Spinal cord (tissue), 10 donors: ENCODE measurements at places on chromosomes 12 and 14. TPM values are rescaled to one million over a fixed set of nuclear protein-coding genes. Genes with fewer than 3 reads are reported as not detected.

LUM gene
- 141 TPM for total RNA-seq

- no peak for DNase-seq
- H3K36me3 ChIP-seq: no peaks in the 10 kb centered on the region
- no peaks in the 10 kb centered on the region for H3K27me3 ChIP-seq
- H3K4me3 ChIP-seq: no peak overlapping the region
- H3K4me1 ChIP-seq: peaks cover 3% of the 10 kb centered on the region
Observed at GRCh38 chr12:56935752-56936151, 1.5 kb upstream of the SDR9C7 start.

- DNase-seq: no peak
- H3K4me3 ChIP-seq: no peak overlapping the region
- H3K27ac ChIP-seq: no peak overlapping the region
- no peaks in the 10 kb centered on the region for H3K4me1 ChIP-seq
Observed at GRCh38 chr14:99133636-99134515, 138.1 kb downstream of the BCL11B start.

TNFAIP2 gene
- 13.9 TPM for total RNA-seq

MAP1LC3B2 gene
- 3.8 TPM for total RNA-seq

DNA sequence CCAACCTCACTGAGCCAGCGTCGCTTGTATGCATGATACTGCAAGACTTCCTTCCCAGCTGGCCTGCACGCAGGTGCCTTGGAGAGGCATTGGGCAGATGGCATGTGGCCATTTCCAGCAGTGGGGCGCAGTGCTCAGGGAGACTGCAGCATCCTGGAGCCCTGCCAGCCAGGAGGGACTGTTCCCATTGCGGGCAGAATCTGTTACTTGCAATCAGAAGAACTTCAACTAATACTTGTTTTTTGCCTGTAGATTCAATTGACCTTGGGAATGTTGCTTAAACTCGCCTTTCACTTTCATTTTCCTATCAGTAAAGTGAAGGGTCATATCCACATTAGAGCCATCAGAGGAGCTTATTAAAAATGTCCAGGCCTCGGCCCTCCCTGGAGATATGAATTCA is 29.8 kb downstream of the ANKRD9 start:
- H3K36me3 ChIP-seq: peaks cover 27% of the 10 kb centered on the region
- no peak for DNase-seq

DNA sequence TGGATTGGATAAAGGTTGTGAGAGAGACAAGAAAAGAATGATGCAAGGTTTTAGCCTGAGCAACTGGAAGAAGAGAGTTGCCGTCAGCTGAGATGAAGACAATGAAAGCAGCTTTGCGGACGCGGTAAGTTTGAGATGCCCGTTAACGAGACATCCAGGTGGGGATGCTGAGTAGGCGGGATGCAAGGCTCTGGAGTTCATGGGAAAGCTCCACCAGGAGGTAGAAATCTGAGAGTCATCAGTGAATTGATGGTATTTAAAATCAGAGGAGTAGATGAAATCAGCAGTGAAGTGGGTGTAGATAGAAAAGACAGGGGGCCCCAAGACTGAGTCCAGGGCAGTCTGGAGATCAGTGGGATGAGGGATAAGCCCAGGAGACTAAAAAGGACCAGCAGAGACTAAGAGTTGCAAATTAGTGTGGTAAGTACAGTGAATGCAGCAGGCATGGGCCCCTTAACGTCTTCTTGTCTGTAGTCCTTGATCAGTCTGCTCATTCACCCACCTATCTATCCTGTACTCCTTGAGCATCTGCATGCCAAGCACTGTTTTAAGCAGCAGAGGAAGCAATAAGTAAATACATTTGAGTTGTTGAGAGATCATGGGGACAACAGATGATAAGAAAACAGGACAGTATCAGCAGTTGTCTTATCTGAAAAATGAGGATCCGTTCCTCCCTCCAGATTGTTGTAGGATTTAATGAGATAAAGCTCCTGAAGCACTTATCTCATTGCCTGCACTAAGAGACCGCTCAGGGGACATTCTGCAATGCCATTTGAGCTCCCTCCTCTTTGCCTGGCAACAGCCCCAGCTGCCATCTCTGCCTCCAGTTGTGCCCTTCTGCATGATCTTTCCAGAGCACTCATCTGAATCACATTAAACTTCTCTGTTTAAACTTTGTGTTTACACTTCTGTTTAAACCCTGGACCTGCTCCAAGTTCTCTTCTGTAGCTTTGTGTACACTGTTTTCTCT is 91.5 kb downstream of the APAF1 start:
- peaks cover 6% of the 10 kb centered on the region for H3K36me3 ChIP-seq
- H3K27ac ChIP-seq: peak overlapping the region; percentile 40
- no peak overlapping the region for H3K4me3 ChIP-seq
- H3K4me1 ChIP-seq: peaks cover 6% of the 10 kb centered on the region

DBX2 gene
- total RNA-seq: 5.0 TPM

FGD6 gene
- total RNA-seq: 23.5 TPM

- no peak overlapping the region for H3K4me3 ChIP-seq
- no peaks in the 10 kb centered on the region for H3K27me3 ChIP-seq
- no peak for DNase-seq
Observed at GRCh38 chr12:126157575-126157966, 1092.3 kb downstream of the AACS start.

- H3K4me3 ChIP-seq: no peak overlapping the region
- H3K4me1 ChIP-seq: peaks cover 3% of the 10 kb centered on the region
- H3K27me3 ChIP-seq: no peaks in the 10 kb centered on the region
- no peak overlapping the region for H3K27ac ChIP-seq
Observed at GRCh38 chr14:26549571-26549970, 48.3 kb downstream of the NOVA1 start.
